ENCODE measurements at places on chromosomes 7 and 10.

DNA sequence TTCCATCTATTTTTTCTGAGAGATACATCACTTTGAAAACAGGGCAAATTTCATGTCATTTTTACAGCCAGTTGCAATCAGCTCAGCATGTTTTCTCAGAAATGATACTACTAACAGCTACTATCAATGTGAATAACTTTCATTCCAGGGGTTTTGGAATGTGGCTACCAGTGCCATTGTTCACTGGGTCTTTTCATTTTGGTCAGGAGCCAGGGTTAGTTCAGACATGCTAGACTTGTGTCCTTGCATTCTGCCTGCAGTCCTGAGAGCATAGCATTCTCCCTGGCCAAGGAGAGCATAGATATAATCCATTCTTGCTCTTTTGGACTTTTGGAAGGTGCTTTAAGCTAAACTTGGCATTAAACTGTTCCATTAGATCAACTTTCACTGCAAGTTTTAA lies 160.9 kb upstream of the NEBL start:
- DNase-seq, result no peak

DNA sequence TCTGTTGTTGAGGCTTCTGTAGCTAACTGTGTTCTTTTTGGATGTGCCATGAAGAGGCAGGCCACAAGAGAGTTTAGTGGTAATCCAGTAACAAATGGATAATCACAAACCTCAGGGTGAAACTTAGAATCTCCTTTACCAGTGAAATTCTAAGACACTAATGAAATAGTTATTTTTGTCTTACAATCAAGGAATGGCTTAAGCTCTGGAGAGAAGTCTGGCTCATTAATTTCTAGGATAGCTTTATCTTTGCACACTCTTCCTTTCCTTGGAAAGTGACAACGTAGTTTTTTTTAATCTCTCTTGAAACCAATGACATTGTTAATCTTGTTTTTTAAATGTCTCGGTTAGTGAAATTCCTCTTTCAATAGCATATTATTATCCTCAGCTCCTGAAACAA lies 93.7 kb upstream of the IFRD1 start:
- DNase-seq, result no peak

GRCh38 chr10:118701529-118702323 lies 53.0 kb downstream of the CACUL1 start:
- no peak for DNase-seq

GRCh38 chr10:73588656-73589055 lies 2.5 kb downstream of the USP54 start:
- DNase-seq, result no peak

GRCh38 chr7:132564090-132564489 lies 12.2 kb downstream of the PLXNA4 start:
- DNase-seq, result no peak

- DNase-seq, result no peak
Observed at GRCh38 chr10:72049969-72050781, 38.2 kb downstream of the SPOCK2 start.

DNA sequence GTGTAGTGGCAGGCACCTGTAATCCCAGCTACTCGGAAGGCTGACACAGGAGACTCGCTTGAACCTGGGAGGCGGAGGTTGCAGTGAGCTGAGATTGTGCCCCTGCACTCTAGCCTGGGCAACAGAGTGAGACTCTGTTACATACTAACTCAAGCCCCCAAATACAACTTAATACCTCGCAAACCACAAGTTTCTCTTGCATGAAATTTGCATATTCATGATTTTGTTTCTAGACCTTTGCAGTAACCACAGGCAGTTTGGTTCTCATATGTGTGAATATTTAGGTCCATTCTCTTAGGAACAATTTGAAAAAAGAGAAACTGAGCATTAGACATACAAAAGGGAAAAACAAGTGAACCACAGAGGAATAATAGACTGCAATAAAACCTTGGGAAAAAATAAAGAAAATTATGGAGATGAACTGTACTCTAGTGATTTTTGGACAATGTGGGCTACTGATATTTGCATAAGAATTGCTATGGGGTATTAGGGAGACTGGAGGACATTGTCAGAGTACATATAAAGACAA lies 77.0 kb downstream of the ZNF277 start:
- DNase-seq, result no peak

DNA sequence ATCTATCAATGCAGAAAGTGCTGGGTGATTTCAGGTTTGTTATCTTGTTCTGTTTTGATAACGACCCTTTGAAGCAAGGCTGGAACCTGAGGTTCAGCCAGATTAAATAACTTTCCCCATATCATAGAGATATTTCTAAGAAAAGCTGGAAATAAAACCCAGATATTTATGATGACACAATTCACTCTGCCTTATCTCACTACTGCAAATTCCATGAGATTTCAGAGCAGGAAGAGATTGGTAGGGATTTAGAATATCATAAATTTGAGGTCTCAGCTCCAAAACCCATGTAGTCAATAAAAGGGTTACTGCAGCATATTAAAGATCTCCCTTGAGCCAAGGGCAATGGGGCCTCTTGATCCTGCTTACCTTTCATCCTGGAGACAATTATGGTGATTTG lies 692.5 kb upstream of the IGFBP3 start:
- no peak for DNase-seq

DNA sequence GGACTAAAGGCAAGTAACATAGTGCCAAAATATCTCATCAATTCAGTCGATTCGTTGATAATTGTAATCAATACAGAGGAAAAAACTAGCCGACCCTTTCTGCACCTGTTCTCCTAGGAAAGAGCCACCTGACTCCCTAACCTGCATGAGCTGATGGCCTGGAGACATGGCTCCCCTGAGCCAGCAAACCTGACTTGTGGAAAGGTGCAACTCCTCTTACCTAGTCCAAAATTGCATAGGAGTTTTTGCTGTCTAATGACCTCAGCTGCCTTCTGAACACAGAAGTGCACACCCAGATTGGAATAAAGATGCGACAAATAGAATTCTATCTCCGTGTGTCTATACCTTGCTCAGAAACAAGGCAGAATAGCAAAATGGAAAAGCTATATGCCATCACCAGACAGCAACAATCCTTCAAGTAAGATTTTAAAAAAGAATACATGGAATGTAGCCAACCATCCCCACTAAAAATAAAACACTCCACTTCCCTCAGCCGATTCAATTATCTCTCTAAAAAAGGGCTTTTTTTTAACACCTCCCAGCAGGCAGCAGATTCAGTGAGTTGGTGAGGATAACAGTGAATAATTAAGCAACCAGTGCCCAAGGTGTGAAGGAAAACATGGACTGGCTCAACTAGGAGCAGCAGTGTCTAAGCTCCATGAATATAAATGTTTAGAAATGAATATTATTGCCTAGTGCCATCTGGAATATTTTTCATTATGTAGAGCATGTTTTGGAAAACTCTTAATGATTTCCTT lies 26.6 kb upstream of the LMTK2 start:
- no peak for DNase-seq

All from HTR-8/SVneo (cell line).